Endothelial cell of umbilical vein (primary cell): ENCODE measurements at places on chromosomes 7 and 10.

DNA sequence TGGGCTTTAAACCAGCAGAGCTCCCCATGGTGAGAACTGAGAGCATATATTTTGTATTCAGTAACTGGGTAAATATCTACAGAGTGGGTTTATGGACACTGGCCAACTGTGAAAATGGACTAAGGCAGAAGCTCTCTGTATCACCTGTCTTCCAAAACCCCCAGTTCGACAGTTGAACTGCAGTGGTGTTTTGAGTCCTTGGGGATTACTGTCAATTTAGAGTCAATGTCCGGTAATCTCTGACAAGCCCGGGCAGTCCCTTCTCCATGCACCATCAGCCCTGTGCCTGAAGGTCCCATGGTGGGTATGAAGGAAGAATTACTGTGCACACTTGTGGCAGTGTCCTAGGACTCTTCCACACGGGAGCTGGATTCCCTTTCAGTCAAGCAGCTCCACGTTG lies 235.0 kb downstream of the CCSER2 start:
- DNase-seq, result no peak

DNA sequence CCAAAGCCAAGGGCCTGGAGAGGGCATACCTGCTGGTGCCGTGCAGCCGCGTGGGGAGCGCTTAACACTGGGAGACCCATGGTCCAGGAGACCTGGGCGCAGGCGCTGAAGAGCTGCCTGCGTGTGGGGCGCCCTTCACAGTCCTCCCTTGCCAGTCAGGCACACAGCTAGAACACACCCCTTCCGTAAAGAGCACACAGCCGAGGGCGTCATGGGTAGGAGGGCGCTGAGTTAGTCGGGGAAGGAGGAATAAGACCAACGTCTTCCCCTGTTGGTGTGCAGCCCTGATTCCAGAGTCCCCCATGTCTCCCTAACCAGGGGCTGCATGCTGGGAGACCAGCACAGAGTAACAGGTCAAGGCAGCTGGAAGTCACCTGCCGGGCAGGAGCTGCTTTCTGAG lies 273.9 kb downstream of the USP6NL start:
- no peak for DNase-seq

- DNase-seq, result no peak
These were observed 637.4 kb upstream of the MKI67 start for GRCh38 chr10:128763588-128763987.

DNA sequence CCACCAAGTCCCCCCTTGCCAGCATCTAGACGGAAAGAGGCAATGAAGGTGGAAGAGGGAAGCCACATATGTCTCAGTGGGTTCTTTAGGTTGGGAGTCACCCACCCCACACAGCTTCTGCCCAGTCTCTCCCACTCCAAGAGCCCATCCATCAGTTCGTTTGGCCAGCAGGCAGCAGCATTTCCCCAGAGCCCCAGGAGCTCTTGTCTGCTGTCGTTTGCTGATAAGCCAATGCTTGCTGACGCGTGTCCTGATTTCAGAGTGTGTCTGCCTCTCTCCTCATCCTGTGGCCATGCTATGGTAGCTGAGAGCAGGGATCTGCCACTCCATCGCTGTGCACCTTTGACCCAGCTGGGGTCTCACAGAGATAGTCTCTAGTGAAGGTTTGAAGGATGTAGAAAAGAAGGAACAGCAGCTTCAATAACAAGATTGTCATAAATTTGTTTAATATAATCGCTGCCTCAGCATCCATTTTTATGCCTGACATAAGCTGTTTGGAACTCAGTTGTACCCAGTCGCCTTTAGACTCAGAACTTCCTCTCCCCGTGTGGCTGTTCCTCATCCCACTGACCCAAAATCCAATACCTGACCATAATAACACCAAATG lies 39.4 kb upstream of the GDF10 start:
- no peak for DNase-seq

DNA sequence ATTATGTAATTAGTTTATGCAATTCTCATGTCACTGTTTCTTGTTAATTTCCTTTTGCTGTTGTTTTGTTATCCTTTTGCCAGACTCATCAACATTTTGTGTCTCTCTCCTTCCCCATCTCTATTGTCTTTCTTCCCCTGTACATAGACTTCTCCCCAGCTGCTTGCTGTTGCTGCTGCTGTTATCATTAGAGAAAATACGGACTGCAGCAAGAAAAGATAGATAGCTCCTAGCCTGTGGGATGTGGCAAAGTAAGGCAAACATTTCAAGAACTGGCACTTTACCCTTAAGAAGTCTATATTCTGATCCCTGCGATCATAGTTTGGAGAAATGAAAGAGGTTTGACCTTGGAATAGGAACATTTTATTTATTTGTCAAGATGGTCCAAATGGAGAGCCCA lies 162.2 kb downstream of the AOAH start:
- no peak for DNase-seq

GRCh38 chr7:143410521-143411004 lies 1.9 kb upstream of the EPHA1 start:
- DNase-seq, result no peak

GRCh38 chr7:21651697-21652096 lies 108.9 kb downstream of the DNAH11 start:
- no peak for DNase-seq

DNA sequence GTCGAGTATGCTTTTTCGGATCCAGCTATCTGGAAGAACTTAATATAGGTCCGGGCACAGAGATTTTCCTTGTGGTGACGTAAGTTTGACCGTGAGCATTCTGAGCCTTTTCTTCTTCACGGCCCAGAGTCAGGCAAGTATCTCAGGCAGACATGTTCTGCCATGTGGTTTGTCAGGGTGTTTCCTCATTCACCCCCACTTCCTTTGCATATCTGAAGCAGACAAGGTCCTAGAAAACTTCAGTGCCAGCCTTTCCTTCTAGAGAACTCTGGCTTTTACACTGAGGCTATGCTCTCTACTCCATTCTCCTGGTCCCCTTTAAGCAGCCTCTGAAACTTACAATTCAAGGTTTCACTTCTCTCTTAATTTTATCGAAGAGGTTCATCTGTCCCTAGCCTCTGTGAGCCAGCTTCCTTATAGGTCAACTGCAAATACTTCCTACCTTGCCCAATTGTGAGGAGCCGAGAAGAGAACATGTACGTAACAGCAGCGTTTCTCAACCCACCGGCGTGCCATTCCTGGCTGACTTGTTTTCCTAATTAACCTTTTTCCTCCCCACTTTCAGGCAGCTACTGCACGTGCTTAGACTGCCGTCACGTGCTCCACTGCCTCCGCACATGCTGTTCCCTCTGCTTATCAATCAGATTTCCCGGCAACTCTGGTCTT lies 47.3 kb downstream of the CDCA7L start:
- no peak for DNase-seq

DNA sequence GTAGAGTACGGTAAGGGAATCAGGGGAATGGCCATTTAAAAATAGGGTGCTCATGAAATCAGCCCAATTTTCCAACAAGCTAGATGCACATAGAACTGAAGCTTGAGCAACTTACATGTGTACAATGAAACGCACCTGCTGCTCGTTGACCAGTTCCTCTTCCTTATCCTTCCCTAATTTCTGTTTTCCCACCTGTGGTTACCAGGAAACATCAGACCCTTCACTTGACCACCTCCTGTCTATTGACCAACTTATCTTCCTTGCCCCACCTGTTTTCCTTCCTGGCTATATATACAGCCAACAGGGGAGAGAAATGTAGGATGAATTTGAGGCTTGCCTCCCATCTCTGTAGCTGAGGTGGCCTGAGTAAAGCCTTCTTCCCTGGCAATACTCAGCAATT lies 37.8 kb upstream of the RAPGEF5 start:
- no peak for DNase-seq

DNA sequence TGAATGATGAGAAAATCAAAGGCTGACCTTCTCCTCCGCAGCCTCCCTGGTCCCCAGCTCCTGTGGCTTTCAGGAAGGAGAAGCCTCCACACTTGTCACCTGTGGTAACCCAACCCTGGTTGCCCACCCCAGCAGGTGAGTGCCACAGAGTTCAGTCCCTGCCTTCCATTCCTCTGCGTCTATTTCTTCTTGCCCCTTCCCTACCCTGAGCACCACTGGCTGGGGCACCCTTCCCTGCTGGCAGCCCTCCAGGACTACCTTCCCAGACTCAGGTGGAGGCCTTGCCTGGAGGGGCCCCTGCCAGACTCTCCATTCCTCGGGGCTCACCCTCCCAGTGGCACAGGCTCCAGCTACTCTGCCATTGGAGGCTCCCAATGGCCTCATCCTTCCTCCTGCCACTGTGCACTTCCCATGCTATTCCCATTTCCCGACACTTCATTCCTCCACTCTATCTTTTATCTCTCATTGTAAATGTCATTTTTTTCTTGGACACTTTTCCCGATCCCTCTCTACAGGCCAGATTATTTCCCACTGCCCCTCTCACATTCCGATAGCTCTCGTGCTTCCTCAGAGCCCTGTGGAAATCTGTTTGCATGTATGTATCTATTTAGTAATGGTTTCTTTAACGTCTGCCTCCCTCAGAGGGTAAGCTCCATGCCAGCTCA lies 90.6 kb upstream of the PCBD1 start:
- DNase-seq, result no peak

- DNase-seq, result no peak
These were observed 11.3 kb upstream of the SAMD9L start for GRCh38 chr7:93159490-93159889.

DNA sequence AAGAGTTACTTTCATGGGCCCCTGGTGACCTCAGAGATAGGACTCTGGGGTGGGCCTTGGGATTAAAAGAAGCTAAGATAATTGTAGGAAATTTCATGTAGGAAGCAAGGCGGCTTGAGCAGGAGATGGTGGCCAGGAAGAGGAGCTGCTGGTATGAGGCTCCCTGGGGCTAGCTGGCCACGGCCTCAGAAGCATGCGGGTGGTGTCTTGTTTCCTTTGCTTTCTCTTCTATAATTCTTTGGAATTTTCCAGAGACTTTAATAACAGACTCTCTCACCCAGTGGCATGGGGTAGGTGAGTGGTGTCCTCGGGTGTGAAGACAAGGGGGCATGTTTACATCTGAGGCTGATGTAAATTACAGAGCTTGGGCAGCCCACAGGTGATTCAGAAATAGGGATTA lies 41.9 kb upstream of the KDM7A start:
- no peak for DNase-seq

GRCh38 chr7:101767544-101767943 lies 49.9 kb upstream of the CUX1 start:
- no peak for DNase-seq

- no peak for DNase-seq
These were observed 86.7 kb downstream of the DGKI start for GRCh38 chr7:137760111-137760510.

- DNase-seq, result no peak
These were observed 18.8 kb downstream of the NOBOX start for GRCh38 chr7:144384555-144385245.
